ENCODE measurements at places on chromosomes 11 and 22.
A peak's percentile ranks its signal among the peaks of the same experiment; 100 is the strongest.

DNA sequence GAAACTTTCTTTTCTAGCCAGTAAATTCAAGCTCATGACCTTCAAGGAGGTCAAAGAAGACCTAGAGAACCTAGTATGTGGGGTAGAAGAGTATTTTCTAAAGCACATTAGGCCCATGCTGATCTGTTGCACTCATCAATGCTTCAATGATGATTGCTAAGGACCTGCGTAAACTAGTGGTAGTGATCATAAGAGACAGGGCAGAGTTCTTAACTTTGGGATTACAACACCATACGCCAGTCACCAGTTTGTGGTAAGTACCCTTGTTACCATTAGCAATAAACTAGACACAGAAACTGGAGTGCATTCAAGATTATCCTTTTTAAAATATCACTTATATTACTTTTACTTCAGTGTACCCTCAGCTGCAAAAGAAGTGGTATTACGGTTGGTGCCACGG, 490.3 kb downstream of the BUD13 start:
- DNase-seq, result no peak

DNA sequence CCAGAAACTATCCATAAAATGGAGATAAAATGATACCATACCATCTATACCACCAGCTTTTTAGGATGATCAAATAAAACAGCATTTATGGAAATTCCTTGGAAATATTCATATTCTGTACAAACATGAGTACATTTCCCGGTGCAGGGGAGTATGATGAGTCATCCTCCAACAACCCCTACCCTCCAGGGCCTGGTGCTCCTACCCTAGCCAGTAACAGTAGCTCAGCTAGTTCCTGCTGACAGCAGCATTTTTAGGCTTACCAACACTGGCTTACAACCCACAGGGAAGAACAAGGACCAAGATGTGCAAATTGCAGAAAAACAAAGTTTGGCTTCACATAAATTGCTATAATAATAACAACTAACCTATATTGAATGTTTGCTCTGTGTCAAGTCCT, 406.2 kb upstream of the CADM1 start:
- DNase-seq, result no peak

- DNase-seq, result peak; percentile 88
Observed at GRCh38 chr11:102831489-102832440, 11.6 kb downstream of the MMP3 start.

- DNase-seq, result peak; percentile 70
Observed at GRCh38 chr22:50186761-50187523, 1.2 kb downstream of the TRABD start.

- no peak for DNase-seq
Observed at GRCh38 chr11:94106716-94107115, 21.9 kb upstream of the PANX1 start.

- DNase-seq, result no peak
Observed at GRCh38 chr22:24145446-24146193, 35.7 kb upstream of the SUSD2 start.

- DNase-seq, result no peak
Observed at GRCh38 chr11:61895046-61895717, 3.8 kb upstream of the FADS3 start.

DNA sequence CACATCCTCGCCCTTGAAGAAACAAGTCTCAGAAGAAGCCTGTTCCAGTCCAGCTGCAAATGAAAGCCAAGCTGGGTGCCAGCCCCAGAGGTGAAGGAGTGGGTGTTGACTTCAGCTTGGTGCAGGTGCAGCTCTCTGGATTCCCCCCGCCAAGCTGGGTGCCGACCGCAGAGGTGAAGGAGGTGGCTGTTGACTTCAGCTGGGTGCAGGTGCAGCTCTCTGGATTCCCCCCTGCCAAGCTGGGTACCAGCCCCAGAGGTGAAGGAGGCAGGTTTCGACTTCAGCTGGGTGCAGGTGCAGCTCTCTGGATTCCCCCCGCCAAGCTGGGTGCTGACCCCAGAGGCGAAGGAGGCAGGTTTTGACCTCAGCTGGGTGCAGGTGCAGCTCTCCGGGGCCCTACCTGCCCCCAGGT, 1234.0 kb downstream of the TBC1D22A start:
- DNase-seq, result no peak

DNA sequence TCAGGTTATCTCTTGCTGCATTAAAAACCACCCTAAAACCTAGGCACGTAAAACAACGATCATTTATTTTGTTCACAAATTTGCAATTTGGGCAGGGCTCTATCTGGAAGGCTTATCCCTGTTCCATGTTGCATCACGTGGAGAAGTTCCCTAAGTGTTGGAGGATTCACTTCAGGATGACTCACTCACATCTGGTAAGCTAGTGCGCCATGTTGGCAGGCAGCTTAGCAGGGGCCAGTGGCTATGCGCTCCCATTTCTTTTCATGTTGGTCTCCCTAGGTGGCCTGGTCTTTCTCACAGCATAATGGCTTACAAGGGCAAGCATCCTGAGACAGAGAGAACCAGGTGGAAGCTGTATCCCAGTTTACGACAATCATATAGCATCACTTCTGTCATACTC, 226.8 kb downstream of the BLID start:
- peak; percentile 72 for DNase-seq

DNA sequence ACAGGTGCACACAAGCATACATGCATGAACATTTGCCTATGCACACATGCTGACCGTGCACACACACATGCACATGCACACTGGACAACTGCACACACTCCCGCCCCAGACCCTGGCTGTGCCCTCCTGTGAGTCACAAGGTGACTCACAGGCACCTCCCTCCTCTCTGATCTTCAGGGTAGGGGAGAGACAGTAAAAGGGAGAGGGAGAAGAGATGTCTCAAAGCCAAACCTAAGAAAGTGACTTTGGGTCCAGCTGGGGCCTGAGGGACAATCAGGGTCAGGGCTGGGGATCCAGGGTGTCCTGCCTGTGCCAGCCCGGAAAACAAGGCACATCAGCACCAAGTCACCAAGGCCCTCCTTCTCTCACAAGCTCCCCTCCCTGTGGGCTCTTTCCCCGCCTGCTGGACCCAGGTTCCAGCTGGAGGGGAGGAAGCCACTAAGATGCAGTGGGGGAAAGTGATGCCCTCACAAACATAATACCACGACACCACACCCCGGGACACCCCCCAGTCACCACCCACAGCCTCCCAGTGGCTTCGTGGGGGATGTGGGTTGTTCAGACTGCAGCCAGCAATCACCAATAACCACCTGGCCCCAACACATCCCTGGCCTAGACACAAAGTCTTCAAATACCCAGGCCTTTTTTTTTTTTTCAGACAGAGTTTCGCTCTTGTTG, 39.3 kb downstream of the PDGFB start:
- peak; percentile 81 for DNase-seq

- no peak for DNase-seq
Observed at GRCh38 chr11:116881143-116881542, 43.7 kb upstream of the APOA1 start.

- no peak for DNase-seq
Observed at GRCh38 chr11:77340501-77340900, 39.0 kb upstream of the GDPD4 start.

DNA sequence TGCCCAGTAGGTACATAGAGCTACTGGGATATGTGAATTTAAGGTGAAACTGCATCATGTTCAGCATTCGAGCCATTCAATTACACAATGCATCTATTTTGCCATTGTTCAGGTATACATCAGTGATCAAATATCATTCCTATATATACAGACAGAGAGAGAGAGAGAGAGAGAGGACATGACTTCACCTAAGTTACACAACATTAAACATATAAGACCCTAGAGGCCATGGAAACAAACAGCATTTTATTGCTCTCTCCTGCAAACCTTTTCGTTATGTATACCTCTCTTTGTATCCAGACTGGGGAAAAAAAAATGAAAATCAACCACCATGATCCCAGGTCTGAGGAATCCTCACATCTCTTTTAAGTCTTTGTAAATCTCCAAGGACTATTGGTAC, 1829.1 kb downstream of the LRRC4C start:
- DNase-seq, result no peak

GRCh38 chr11:128956401-128957201, 13.9 kb upstream of the TP53AIP1 start:
- DNase-seq, result peak; percentile 81

- no peak for DNase-seq
Observed at GRCh38 chr22:47794851-47795250, 1032.4 kb downstream of the TBC1D22A start.

DNA sequence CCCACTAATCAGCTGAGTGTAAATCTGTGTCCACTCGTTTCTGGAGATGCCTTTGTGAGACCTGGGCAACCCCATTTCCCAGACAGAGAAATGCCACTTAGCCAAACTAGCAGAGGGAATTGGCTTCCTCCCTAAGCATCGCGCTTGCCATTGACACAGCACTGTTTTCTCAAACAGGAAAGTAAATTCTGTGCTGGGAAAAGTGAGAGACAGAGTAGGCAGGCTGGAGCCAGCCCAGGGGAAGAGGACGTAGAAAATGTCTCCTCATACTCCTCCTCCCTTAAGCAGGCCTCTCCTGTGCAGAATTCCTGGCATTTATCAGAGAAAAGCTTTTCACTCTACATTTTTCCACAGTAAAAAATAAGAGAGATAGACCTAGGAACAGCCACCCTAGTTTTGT, 99.1 kb upstream of the AMOTL1 start:
- DNase-seq, result no peak

DNA sequence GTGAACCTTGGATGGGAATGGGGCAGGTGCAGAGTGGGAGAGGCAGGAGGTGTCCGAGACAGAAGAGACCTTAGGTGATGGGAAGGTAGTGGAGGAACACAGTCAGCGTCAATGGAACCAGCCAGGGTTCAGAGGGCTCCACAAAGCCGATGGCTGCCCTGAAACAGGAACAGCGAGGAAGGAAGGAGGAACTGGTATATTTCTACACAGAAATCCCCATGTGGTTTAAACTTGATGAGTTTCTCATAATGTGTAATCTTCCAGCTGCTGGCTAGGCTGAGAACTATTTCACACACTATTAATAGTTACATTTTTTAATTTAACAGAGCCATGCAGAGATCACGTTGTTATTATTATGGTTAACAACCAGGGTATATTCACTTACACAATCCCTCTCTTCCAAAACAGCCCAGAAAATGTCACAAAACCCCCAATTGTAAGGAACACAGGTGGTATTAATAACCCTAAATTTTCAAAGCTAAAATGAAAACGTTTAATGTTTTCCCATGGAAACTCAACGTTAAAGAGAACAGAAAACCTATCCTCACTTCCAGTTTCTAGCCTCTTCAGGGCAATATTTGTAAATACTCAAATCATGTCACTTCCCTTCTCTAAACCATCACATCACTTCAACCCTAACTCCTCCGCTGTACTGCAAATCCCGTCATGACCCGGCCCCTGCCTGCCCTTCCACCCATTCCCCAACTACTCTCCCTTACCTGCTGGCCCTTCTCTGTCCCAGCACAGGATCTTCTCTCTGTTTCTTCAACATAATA, 74.5 kb upstream of the ARFGAP3 start:
- DNase-seq, result peak; percentile 87

DNA sequence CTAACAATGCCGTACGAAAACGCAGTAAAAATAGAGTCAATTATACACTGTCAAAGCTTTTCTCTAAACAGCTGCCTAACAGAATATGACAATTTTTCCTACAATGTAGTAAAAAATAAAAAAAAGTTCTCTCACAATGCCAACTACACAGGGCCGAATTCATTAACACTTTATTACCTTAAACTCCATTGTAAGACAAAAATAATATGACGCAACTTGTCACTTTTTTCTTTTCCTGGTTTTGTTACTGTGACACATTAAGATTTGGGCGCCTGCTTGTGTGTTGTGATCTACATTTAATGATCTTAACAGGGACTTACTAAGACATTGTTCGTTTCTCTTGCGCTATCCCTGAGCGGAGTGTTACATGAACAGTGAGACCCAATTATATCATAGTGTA, 204.1 kb downstream of the INSC start:
- no peak for DNase-seq

- no peak for DNase-seq
Observed at GRCh38 chr22:42066937-42067336, 3.7 kb downstream of the NAGA start.

DNA sequence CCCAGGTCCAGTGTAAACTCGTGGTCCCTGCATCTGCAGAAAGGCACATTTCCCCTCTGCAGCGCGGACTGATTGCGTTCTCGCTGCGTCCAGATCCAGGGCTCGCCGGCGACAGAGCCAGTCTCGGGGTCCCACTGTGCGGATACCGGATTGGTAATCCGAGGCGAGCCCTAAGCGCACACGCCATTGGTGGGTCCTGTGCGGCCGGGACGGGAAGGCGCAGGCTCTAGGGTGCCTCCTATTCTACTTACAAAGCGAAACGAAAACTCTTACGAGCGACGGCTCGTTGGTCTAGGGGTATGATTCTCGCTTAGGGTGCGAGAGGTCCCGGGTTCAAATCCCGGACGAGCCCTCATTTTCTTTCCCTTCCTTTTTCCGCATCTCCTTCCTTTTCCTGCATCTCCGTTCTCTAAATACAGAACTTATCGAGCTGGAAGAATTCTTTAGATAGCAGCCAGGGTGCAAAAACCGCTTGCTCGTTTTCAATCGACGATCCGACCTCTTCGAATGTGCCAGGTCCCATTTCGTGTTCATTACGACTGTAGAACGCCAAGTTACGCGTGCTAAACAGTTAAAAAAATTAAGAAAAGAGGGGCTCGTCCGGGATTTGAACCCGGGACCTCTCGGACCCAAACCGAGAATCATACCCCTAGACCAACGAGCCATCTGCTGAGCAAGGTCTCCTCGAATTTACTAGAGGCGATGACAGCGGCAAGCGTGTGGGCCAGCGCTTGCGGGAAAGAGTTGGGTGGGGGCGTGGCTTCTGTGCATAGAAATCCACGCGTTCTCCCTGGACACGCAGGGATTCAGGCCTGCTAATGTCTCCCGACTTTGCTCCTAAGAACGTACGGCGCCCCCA, 29.2 kb upstream of the WNT11 start:
- DNase-seq, result peak; percentile 96

- DNase-seq, result no peak
Observed at GRCh38 chr11:130220311-130221035, 60.9 kb downstream of the ST14 start.

DNA sequence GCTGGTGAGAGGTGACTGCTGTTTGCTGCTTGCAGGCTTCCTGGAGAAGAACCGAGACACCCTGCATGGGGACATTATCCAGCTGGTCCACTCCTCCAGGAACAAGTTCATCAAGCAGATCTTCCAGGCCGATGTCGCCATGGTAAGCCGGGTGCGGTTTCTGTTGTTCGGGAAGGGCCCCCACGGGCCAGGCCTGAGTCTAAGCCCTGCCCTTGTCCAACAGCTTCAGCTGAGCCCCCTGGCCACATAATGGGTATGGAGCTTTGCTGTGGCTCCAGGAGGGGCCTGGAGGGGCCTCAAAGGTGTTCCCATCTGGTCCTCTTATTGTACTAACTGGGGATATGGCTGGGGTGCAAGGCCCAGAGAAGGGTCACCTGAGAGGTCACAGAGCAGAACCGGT, 38.0 kb downstream of the MYO7A start:
- DNase-seq, result no peak

DNA sequence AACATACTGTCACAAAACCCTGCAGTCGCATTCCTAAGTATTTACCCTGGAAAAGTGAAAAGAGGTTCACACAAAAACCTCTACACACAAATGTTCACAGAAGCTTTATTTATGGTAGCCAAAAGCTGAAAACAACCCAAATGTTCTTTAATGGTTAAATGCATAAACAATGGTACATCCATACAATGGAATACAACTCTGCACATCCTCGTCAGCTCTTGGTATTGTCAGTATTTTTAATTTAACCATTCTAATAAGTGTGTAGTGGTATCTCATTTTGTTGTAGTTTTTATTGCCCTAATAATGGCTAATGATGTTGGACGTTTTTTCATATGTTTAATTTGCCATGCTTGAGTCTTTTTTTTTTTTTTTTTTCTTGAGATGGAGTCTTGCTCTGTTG, 99.4 kb downstream of the ATXN10 start:
- no peak for DNase-seq

GRCh38 chr11:1618231-1618630, 3.7 kb downstream of the KRTAP5-4 start:
- DNase-seq, result peak; percentile 14

Data from GM23248 (cell line).